ENCODE measurements at places on chromosomes 1 and 21.

- DNase-seq, result no peak
Observed at GRCh38 chr1:161956097-161956496, 67.6 kb downstream of the OLFML2B start.

GRCh38 chr1:211724687-211725196 lies 49.3 kb upstream of the NEK2 start:
- DNase-seq, result no peak

GRCh38 chr1:220689666-220690065 lies 497 bp upstream of the C1orf115 start:
- no peak for DNase-seq

GRCh38 chr1:17633654-17634053 lies 94.2 kb downstream of the ARHGEF10L start:
- no peak for DNase-seq
